Keratinocyte (primary cell): ENCODE measurements at places on chromosomes 2 and 18. TPM values are rescaled to one million over a fixed set of nuclear protein-coding genes. Genes with fewer than 3 reads are reported as not detected.

GRCh38 chr2:165436559-165436958 lies 32.9 kb upstream of the CSRNP3 start:
- DNase-seq: no peak

DNA sequence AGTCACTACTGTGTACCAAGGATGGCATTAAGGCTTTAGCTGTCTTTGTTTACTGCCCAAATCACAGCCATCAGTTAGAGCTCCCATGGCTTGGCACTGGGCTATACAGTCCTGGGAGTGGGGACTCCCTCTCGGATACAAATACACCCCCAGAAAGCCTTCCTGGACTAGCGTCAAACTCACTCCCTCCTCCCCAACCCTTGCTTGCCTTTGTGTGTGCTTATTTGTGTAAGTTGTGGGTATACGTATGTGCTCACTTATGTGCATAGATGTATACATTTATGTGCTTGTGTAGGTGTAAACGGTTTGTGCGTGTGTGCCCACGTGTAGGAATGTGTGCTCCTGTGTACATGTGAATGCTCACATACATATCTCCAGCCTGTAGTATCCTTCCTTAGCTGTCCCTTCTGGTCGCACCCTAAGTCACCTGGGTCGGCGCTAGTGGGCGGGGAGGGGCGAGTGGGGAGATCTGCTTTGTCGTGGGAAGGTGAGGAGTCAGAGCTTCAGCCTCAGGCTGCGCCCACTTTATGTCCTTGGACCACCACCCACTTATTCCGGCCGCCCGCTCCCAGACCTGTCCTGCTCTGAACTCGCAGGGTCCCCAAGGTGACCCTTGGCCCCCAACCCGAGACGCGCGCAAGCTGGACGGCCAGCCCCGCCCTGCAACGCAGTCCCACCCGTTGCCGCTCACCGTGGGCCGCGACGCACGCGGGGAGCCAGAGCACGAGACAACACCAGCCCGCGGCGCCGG lies 461 bp downstream of the PRADC1 start:
- no peak for DNase-seq

- DNase-seq: no peak
These were observed 175.7 kb upstream of the PGAP1 start for GRCh38 chr2:197102231-197102630.

DNA sequence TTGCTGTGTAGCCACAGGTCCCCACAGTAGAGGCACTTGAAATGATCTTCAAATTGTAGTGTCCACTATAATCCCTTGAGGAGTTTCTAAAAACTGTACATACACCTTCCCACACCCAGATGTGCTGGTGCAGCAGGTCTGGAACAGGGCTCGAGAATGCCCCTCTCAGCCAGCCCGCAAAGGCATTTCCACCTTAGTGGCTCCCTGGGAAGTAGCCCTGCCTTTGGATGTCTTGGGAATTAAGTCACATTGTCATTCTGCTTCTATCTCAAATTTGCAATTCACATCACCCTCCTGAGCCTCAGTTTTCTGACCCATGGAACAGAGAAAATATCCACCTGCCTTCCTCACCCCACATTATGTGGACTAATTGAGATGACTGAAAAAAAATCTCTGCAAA lies 44.3 kb upstream of the TCF7L1 start:
- DNase-seq: no peak

DNA sequence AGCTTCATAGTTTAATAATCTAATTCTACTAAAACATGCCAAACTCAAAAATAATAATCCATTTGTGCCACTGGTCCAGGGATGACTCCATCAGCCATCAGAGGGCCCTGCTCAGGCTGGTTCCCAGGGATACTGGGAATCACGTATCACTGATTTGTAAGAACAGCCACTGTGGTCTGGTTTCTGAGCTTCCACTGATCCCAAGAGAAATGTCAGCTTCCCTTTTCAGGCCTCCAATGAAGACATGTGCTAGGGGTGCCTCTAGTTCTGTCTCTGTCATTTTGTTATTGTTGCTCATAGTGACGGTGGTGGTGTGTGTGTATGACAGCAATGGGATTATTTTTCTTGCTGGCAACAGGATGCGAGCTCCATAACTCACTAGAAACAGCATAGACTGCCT lies 83.2 kb downstream of the CELF4 start:
- DNase-seq: no peak

GRCh38 chr18:7940971-7941370 lies 373.9 kb downstream of the PTPRM start:
- no peak for DNase-seq

DNA sequence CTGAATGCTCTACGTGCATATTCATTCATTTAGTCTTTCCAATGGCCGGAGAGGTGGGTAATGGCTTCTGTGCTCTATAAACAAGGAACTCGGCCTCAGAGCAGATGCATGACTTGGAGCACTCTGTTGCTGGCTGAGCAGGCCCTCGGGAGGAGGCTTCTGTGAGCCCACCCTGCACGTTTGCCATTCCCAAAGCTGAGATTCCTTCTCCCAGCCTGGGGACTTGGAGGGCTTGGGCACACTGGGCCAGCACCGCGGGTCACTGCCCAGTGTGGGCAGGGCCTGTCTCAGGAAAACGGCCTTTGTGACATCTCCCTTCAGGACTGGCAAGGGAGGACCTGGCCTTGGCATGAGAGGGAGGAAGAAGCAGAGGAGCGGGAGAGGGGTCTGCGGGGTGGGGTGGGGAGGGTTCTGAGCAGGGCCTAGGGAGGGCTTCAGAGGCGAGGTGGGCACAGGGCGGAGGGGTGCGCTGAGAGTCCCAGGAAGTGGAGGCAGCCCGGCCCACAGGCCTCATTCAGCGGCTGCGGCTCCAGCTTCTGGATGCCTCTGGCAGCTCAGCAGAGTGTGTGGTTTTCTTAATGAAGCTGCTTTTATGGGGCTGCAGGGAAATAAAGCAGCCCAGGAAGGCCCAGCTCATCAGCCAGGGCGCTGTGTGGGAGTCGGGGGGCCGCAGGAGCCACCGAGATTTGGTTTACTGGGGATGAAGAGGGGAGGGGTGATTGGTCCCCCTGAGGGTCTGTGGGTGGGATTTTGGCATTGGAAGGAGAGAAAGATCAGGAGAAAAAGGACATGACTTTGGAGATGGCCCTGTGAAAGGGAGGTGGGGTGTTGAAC lies 51.7 kb upstream of the OTOF start:
- DNase-seq: no peak

DNA sequence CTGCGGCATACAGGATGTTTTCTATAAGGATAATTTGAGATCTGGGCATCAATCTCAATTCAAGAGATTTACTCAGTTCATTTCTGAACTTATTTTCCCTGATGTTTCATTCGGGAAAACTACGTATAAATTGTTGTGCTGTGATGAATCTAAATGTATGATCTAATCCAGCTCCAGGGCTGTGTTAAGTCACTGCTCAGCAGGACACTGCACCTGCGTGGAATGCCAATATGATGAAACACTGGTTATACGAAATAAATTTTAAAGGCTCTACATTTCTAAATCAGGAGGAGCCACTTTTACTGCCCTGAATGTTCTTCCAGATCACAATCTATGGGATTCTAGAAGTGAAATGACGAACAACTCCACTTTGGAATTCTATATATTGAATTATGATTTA lies 259.0 kb downstream of the HNMT start:
- DNase-seq: no peak

DNA sequence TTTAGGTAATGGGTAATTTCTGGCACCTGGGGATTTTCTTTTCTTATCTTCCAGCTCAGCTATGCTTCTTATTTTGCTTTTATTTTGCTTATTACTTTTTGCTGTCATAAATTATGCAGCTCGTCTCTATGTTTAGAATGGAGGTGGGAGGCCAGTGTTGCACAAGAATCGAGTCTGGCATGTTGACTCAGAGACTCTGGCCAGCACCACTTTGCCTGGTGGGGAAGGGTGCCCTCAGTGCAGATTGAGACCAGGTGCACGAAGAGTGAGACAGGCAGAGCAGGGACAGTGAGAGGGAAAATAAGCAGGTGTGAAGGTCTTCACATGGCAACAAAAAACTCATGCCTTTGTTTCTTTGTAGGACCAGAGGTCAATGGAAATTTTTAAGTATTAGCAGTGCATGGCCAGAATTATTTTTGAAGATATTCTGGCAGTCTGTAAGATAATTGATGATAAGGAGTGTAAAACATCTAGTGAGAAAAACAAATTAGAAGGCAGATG lies 59.2 kb upstream of the SLC5A7 start:
- DNase-seq: no peak

GRCh38 chr2:7937082-7937481 lies 744.8 kb upstream of the ID2 start:
- no peak for DNase-seq

- DNase-seq: no peak
These were observed 105.8 kb upstream of the MYCN start for GRCh38 chr2:15834381-15835031.

Gene SPDYA
- 0.15 to 0.37 TPM (median 0.22 TPM) in 3 replicates for polyA plus RNA-seq

Gene MPV17
- polyA plus RNA-seq: 117 to 162 TPM (median 125 TPM) in 3 replicates

Gene MEP1B
- polyA plus RNA-seq: 0.03 TPM in 1 of 3 replicates, not detected in the others
